ENCODE measurements at places on chromosomes 16 and 17.

DNA sequence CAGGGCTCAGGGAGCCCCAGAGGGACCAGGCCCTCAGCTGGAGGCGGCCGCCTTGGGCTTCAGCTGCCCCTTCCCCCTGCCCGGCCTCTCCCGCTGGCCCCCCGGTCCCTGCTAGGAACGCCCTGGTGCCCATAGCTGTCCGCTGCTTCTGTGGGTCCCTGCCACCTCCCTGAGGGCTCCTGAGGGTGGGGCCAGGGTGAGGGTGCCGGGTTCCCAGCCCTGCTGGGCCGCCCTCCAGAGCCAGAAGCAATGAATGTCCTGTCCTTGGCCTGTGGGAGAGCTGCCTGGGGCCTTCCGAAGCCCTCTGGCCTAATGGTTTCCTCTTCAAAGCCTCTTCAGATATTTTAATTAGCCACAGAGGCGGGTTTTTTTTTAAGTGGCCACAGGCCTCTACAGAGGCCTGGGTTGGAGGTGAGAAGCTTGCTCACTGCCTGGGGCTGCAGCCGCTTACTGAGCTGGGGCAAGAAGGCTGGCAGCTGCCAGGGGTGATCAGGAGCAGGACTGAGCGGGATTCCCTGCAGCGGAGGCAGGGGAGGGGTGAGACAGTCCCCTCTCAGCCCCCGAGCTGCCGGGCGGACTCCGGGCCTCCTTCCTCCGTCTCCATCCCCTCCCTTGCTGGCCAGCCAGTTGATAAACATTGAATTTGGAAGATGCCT, 9.9 kb downstream of the CENPX start:
- DNase-seq: no peak

DNA sequence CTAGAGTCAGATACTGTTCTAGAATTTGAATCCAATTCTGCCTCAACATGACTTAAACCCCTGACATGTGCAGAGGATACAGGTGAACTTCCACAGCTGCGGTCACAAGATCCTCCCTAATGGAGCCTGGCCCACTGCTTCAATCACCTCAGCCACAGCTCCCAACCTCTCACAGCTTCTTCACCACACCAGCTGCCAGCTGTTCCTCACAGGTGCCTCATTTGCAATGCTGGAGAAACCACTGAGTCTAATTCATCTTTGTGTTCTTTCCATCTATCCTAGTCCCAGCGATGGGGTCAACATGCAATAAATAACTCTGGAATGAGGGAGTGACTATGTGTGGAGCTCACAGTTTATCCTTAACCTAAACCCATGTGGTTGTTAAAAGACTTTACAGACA, 72.0 kb upstream of the MAF start:
- no peak for DNase-seq

DNA sequence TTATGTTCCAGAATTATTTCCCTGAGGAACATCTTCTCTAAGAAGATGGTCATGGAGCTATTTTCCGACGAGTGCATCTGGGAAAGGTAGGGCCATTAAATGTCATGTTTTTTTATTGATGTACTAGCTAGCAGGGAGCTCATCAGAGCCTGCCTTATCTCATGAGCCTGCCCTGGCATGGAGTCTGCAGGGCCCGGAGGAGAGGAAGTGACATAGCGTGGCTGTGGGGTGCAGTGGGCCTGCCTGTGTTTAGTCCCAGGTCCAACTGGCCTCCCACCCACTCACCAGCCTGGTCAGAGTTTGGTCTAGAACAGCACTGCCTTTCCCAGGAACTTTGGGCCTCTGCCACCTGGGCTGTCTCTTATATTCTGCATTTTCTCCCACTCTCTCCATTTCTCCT, 389.8 kb downstream of the SNX29 start:
- no peak for DNase-seq

DNA sequence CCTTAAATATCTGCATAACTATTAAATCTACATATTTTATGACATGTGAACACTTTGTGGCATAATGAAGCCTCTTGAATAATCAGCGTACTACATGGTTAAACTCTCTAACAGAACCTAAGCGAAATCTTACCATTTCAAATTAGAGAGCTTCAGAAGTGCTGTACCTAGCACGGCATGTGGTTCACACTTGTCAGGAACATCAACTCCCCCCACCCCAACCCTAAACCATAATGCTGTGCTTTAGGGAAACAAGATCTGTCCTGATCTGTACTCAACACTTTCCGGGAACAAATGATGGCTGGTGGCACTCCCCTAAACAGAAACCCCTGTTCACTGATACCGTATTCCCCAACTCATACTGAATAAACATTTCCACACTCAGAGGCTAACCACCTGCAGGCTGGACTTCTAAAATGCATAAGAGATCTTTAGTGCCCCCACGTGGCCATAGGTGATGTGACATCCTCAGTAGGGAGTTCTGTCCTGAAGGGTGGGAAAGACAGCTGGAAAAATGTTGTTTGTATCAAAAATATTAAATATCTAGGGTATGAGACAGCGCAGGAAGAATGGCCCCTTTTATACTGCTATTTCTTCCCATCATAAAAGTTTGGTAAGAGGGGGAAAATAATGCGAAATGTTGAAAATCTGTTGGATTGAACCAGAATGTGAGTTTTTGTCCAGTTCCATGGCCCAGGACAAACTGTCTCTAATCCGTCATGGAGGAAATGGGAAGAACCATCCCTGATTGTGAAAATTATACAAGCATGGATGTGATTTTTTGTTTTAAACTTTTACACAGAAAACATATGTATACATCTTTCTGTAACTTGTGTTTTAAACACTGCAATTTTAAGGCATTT, 88.6 kb downstream of the USP31 start:
- DNase-seq: peak; percentile 50

DNA sequence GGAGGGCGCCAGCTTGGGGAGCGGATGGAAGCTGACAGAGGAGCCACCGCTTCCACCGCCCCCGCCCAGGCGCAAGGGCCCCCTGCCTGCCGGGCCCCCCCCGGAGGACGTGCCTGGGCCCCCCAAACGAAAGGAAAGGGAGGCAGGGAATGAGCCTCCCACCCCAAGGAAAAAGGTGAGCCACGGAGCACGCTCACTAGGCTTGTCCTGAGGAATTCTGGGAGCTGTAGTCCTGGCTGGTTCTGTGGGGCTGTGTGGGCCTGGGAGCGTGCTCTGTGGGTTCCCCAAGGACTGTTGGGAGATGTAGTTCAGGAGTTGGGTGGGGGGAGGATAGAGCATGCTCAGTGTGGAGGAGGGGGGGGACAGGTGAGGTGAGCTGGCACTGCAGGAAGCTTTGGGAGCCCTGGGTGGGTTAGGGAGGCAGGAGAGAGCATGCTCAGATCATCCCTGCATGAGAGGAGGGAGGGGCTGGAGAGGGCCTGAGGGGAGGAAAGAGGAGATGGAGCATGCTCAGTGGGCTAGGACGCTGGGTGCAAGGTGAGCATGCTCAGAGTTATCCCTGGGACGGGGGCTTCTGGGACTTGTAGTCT, 4.5 kb downstream of the FBXL19 start:
- peak; percentile 53 for DNase-seq

GRCh38 chr17:77882481-77883212, 75.9 kb upstream of the TNRC6C start:
- peak; percentile 95 for DNase-seq

GRCh38 chr16:11080327-11080967, 136.1 kb downstream of the CLEC16A start:
- DNase-seq: no peak

- DNase-seq: no peak
These were observed 17.5 kb upstream of the MLKL start for GRCh38 chr16:74718140-74718539.

DNA sequence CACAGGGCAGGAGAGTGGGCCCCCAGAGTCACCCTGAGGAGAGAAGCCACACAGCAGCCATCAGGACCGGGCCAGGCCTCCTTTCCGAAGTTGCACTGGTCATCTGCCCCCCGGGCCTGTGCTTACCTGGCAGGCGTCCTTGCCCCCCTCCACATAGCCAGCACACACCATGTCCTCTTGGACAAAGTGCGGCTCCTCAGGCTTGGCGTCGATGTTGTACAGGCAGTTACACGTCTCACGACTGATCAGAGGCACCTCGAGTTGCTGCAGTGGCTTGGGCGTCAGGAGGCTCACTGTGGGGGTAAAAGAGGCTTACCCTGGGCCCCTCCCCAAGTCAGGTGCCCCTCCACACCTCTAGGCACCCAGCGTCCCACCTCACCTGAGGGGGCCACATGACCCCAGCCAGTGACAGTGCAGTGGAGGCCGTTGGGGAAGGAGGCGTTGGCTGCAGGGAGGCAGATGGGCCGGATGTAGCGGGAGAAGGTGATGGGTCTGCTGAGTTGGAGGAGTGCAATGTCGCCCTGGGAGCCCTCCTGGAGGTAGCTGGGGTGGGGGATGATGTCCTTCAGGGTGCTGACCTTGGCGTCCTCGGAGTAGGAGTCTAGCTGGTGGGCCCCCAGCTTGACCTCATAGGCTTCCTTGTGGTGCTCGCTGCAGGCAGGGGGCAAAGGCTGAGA, 3.1 kb downstream of the PRSS8 start:
- DNase-seq: no peak

DNA sequence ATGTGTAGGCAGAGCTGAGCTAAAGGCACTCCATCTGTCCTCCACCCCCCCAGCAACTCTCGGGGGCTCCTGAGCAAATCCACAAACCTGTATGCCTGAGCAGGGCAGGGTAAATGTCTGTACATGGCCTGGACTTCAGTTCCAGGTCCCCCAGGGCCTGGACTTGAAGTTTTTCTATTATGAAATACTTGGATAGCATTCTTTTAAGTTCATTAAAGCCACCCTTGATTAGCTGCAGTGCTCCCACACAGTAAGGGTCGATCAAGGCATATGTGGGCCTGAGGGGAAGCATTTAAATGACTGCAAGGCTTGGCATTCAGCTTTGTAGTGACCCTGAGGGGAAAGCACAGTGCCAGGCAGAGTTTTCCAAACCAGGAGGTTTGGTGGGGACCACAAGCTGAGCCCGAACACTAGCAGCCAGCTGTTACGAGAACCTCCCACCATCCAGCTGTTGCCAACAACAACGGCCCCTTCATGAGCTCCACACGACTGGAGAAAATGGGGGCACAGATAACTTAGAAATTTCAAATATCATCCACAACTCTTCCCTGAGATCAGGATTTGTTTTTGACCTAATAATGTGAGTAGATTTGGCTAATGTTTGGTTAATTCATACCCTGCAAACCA, 6.7 kb downstream of the FAM117A start:
- no peak for DNase-seq

DNA sequence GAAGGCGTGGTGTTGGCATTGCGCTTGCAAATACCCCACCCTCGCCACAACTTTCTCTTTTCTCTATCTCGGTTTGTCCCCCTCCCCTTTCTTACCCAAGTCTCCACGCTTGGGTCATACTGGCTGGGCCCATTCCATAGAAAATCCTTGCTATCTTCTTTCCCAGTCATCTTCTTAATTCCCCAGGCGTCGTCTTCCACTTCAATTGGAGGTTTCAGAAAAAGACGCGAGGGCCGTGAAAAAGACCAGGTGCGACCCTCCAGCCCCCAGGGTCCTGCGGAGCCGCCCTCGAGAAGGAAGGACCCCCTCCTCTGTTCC, 8.3 kb downstream of the IRX5 start:
- DNase-seq: no peak

DNA sequence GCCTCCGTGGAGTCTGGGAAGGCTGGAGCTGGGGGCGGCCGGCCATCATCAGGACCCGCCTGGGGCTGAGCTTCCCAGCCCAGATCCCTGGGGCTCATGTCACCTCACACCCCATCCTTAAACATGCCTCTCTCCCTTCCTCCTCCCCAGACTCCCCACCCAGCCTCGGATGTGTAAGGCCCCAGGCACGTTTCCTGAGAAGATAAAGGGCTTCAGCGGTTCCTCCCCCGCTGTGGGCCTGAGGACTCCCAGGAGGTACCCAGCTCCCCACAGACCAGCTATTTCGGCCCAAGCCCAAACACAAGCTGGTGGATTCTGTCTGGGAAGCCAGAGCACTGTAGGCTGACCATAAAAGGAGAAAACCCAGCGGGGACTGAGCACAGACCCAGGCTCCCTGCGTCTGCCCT, 49.2 kb downstream of the MYH11 start:
- DNase-seq: no peak

DNA sequence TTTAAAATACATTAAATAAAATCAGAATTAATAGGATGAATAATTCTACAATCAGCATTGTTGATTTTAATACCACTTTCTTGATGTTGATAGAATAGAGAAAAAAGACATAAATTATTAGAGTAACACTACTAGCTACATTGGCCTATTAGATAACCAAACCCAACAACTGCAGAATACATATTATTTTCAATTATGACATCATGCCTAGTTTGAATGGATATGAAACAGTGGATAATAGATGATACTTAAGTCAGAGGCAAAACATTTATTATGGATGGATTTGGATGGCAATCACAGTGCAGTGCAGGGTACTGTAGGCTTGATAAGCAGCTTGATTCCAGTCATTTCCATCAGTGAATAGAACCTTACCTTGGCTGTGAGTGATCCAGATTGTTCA, 293.1 kb downstream of the BCAS3 start:
- no peak for DNase-seq

DNA sequence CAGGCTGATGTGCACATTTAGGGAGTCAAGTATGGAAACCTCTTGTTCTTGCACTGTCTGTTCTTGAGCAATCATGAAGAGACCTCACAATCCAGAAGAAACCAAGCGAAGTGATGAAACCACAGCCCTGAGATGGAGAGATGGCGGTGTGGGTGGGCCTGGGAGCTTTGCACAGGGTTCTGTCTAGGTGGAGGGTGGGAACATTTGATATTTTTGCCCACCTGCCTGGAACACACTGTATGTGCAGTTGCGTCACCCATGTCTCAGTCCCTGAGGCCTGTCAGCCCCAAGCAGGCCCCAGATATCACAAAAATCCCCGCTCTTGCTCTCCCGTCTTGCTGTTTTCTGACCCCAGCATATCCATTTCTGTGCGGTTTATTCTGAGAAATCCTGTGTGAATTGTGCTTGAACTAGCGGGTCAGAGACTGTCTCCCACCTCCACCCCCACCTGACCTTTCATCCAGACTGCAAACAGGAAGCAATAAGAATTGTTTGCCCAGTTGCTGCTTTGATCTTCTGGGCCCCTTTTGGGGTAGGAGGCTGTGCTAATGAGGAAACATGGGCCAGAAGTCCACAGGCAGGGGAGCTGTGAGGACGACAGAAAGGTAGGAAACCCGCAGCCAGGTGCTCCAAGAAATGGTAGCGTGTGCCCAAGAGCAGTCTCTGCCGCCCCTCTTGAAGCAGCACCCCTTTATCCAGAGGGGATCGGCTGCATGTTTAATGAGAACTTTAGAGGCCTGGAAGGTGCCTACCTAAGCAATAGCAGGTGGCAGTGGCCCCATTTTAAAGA, 183.8 kb downstream of the CCDC182 start:
- no peak for DNase-seq

DNA sequence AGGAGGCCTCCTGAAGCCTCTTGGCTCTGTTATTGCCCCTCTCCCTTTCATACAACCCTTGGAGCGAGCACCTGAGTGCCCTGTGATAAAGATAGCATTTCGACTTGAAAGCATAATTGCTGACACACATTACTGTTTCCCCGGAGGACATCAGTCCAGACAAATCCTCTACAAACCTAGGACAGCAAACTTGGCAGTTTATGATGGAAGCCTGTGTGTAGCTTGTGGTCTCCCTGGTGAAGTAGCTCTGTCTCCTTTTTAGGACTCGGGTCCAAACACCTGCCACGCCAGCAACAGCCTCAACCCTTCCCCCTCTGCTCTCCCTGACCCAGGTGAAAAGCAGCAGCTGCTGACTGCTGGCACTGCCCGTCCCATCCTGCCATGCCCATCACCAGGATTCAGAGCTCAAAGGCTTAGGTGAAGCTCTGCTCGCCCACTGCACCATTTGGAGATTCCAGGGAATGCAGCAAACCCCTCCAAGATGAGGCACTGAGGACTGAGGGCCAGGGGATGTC, 55.9 kb downstream of the IRX6 start:
- no peak for DNase-seq

GRCh38 chr17:83194761-83195329, 115.4 kb downstream of the METRNL start:
- DNase-seq: no peak

Data from CD4-positive, alpha-beta T cell treated with Interleukin-21 for 1 hour (primary cell).